Renal cortical epithelial cell (primary cell): ENCODE measurements at places on chromosomes 2 and 18. TPM values are rescaled to one million over a fixed set of nuclear protein-coding genes. Genes with fewer than 3 reads are reported as not detected.

GRCh38 chr18:9156604-9157249 lies 20.1 kb downstream of the ANKRD12 start:
- DNase-seq, result no peak

GRCh38 chr2:48540237-48540935 lies 10.4 kb downstream of the STON1 start:
- no peak for DNase-seq

The KLHL41 gene
- 0.35 TPM in 1 of 2 replicates, not detected in the other for total RNA-seq

The CABYR gene
- total RNA-seq, result 4.5 and 9.2 TPM in 2 replicates

The IL18R1 gene
- total RNA-seq, result 3.4 and 4.0 TPM in 2 replicates
